NCI-H187 (cell line): ENCODE measurements at places on chromosomes 2 and 18.
A peak's percentile ranks its signal among the peaks of the same experiment; 100 is the strongest.

GRCh38 chr2:141392517-141393213 lies 738.2 kb downstream of the LRP1B start:
- DNase-seq, result no peak

- no peak for DNase-seq
Observed at GRCh38 chr2:207055257-207055656, 110.5 kb downstream of the KLF7 start.

- no peak for DNase-seq
Observed at GRCh38 chr2:241096979-241097378, 5.1 kb downstream of the MTERF4 start.

DNA sequence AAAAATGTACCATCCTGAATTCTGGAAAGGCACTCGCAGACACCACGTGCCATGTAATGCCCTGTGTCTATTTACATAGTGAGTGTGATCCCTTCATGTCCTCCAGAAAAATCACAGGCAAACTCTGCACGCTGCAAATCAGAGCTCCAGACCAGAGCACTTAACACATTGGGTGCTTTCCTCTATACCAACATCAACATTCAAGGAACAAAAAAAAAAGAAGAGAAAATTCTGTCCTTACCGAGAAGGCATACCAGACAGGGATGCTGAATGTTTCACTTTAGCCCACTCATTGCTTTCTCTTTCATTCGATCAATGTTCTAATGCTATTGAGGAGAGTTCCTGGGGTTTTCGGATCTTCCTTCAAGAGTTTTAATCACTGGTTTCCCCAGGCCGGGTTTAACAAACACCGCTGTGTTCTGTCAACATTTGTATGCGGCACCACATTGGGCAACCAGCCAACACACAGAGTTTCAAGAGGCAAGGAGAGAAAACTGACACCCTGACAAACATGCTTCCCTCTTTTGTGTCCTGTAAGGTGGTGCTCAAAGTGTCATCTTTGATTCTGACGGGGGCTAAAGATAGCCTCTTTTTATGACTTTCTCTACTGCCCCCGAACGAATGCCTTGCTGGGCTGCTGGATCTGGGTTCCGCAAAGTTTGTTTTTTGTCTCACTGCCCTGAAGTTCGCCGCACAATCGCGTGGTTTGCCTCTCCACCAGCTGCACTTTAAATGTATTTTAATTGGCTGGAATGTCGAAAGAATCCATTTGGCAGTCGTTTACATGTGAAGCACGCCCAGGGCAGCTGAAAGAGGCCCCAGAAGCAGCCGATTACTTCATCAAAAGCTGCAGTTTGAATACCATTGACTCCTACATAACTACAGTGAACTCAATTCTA lies 106.4 kb upstream of the NCKAP5 start:
- peak; percentile 59 for DNase-seq

DNA sequence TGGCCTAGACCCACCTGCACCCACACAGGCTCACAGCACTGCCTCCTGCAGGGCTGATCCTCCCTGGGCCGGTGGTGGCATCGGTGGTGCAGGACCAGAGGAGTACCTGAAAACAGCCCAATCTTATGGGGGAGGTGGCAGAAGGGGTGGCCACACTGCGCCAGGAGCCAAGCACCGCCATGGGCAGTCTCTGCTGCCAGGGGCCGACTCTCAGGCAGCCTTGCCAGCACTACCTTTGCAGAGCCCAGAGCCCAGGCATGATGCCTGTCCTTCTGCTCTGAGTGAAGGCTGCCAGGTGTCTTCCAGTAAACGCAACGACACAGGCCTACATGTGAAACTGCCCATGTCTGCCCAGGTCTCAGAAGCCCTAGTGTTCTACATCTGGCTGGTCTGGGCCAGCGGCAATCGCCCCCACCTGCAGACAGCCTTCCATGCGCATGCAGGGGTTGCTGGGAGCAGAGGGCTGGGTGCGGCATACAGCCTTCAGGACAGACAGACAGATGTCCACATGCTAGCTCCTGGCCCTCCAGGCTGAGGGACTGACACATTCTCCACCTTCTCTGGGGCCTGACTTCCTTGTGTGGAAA lies 6.8 kb downstream of the HS6ST1 start:
- DNase-seq, result no peak

DNA sequence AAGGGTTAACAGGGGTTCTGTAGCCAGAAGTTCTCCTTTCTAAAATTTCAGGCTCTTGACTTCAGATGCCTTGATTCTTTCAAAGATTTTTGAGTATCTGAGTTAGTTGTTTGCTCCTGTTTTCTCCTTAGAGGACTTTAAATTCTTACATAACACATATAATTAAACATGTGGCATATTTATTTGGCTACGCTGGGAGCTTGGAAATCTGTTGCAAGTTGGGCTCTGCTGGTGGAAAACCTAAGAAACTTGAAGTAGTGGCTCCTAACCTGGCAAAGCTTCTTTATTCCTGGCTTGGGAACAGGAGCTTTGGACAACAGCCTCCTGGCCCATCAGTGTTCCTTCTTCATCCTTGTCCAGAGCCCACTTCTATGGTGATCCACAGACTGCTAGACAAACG lies 72.6 kb downstream of the VIT start:
- no peak for DNase-seq

- DNase-seq, result no peak
Observed at GRCh38 chr2:69191634-69192033, 178.7 kb downstream of the ANTXR1 start.

DNA sequence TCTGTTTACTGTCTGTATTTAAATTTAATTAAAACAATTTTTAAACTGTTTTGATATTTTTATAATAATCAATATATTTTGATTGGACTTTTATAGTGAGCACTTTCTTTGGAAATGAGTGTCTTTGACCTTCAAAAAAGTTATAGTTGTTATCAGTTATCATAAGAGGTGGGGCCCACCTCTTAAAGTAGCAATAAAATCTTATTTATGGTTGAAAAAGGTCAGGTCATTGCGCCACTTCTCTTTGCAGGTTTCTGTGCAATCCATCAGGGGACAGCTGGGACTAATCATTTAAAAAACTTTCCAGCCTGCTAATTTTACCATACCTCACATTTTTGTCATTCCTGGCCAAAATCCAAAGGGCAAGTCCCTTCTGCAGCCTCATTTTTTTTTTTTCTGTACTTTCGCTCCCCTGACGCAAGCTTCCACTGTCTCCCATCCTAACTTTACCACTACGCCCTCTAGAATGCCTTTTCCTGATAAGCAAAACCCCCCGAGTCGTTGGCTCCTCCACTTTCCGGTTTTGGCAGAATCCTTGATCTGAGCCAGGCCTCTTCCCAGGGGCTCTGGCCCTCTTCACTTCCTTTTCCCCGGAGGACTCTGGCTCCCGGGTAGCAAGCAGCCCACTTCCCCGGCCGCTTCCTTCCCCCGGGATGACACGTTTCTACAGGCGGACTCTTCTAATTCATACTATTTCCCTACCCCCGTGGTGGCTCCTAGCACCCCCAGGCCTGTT lies 1.1 kb upstream of the SEH1L start:
- no peak for DNase-seq

- DNase-seq, result no peak
Observed at GRCh38 chr18:74589021-74589420, 8.6 kb upstream of the ZNF407 start.

GRCh38 chr2:48144777-48145176 lies 238.5 kb upstream of the FBXO11 start:
- DNase-seq, result peak; percentile 16

GRCh38 chr2:143558665-143559064 lies 429.4 kb downstream of the ARHGAP15 start:
- no peak for DNase-seq

- no peak for DNase-seq
Observed at GRCh38 chr18:26685438-26686157, 137.2 kb upstream of the KCTD1 start.

DNA sequence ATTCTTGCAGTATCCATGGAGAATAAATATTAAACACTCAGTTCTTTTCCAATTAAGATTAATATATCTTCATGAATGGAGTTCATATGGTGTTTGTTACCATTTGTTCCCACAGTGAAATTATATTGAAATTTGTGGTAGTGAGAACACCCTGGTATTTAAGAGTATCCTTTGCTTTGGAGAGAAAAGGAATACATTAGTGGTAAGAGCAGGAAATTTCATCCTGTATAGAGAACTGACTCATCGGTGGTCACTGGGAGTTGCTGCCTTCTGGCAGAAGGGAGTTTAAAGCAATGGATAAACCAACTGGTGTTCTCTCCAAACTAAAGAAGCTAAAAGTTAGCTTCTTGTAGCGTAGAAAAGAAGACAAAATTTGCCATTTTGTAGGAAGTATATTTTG lies 107.3 kb downstream of the MYO1B start:
- no peak for DNase-seq

DNA sequence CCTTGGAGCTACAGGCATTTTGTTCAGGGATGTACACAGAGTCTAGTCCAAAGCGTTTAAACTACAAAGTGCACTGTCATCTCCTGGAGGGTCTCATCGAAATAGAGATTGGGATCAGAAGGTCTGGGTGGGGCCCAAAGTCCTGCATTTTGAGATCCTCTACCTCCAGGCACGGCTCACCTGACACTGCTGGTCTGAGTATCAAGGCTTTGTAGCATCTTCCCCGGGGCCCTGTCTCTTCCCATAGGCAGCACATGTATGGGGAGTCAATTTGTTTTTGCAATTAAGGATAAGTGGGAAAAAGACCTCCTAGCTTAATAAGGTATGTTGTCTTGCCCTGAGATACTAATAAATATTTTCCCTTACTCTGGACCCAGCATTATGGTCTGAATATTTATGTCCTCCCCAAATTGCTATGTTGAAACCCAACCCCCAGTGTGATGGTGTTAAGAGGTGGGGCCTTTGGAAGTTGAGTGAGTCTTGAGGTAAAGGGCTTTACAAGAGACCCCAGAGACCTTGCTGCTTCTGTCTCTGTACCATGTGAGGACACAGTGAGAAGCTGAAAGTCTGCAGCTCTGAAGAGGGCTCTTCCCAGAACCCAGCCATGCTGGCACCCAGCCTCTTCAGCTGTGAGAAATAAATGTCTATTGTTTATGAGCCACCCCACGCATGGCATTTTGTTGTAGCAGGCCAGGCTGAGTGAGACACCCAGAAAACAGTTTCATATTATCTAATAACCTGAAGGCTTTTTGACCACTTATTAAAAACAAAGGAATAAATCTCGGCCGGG lies 258.7 kb upstream of the HS6ST1 start:
- DNase-seq, result no peak

- no peak for DNase-seq
Observed at GRCh38 chr18:75063196-75063595, 145.7 kb downstream of the PTGR3 start.

DNA sequence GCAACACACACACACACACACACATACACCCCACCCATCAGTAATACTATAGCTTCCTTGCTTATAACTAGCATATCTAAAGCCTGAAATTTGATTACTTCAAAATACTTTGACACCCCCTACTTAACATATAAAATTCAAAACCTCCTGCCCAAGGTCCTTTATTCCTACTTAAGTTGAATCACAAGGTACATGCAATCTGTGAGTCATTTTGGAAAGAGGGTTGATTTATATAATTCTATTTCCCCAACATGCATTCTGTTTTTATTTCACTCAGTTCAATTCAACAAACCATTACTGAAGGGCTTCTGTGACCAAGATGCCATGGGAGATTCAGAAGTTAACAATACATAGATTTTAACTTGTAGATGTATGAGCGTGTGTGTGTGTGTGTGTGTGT lies 420.7 kb downstream of the METTL4 start:
- DNase-seq, result no peak

DNA sequence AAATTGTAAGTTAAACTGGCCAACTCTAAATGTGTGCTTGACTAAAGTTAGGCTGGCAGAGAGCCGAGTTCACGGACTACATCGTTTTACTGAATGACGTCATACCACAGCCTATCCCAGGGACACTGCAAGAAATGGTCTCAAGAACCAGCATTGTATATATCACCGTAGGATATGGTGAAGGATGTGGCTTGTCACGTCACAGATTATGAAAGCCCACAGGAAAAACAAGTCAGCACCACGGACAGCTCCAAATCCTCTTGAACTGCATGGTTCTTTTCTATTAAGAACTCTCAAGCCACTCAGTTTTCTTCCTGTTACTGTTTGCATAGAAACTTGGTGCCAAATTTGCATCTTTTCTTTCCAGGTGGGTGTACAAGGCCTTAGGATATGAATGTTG lies 85.1 kb upstream of the ACAA2 start:
- DNase-seq, result no peak

GRCh38 chr2:170221317-170222288 lies 43.7 kb downstream of the MYO3B start:
- no peak for DNase-seq

- no peak for DNase-seq
Observed at GRCh38 chr18:8623549-8624106, 14.4 kb downstream of the RAB12 start.

- no peak for DNase-seq
Observed at GRCh38 chr2:142967060-142967459, 89.6 kb downstream of the KYNU start.

GRCh38 chr2:47230418-47230817 lies 75.3 kb upstream of the STPG4 start:
- DNase-seq, result no peak

DNA sequence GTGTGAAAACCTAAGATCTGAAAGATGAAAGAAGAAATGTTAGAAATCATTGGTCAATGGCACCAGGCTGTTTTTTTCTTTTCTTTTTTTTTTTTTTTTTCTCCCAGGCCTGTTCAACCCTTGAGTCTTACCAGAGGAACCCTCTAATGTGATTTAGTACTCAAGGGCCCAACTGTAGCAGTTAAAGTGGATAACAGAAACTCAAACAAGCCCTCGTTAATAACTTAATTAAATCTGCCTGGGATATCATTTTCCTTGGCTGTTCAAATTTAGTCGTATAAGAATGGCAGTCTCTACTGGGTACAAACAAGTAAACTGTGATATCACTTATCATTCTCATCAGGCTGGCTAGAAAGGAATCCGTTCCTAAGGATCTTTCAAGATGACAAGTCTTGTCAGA lies 16.5 kb downstream of the ARL4C start:
- DNase-seq, result no peak

GRCh38 chr18:76347341-76347740 lies 147.7 kb downstream of the ZNF516 start:
- no peak for DNase-seq

DNA sequence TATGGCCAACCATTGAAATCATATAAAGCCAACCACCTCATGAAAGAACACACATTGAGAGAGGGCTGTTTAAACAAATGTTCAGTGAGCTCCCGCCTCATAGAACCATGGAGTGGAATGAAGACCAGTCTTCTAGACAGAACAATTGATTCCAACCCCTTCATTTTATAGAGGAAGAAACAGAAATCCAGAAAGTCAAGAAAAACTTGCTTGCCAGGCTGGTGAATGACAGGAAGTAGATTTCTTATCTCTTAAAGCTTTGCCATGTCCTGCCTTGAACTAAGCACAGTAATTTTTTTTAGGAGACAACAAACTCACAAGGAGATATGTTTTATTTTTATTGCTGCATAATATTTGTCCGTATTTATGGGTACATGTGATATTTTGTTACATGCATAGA lies 16.5 kb upstream of the NRP2 start:
- DNase-seq, result no peak
